Thoracic aorta (tissue), 2 donors: ENCODE measurements at places on chromosomes 6 and 20.

- DNase-seq = no peak
These were observed 37.0 kb upstream of the IER3 start for GRCh38 chr6:30781395-30781742.

GRCh38 chr20:22821081-22821727 lies 213.9 kb upstream of the SSTR4 start:
- DNase-seq = no peak

DNA sequence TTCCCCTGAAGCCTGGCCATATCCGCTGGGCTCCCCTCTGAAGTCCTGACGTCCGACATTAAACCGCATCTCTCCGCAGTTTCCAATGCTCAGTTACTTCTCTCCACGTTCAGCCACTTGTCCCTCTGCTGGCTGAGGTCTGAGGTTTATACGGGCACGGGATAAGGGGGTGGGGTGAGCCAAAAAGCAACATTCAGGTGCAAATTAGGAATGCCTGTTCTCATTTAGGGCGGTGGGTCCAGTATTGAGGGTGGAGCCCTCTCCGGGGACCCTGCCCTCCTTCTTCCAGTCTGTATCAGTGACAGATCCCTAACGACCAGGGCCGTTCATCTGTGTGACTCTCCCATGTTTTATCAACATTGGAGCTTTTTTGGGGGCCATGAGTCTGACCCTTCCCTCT lies 1454.4 kb downstream of the HACE1 start:
- no peak for DNase-seq

DNA sequence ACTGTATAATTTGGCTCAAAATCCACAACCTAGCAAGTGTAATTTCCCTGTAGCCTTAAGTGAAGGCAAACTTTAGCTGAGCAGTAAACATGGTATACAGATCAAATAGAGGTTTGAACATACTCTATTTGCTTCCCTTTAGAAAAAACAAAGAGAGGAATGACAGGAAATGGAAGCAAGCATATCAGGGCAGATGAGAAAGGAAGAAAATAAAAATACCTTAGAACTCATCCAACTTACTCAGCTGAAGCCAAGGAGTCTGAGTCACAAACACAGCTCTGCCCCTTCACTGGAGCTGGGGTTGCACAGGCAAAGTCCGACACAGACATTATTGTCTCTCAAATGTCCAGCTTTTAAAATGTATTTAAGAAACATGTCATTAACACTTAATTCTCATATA lies 379.9 kb upstream of the IRAK1BP1 start:
- no peak for DNase-seq

- DNase-seq = no peak
These were observed 81.7 kb upstream of the FRMD1 start for GRCh38 chr6:168160506-168161370.

DNA sequence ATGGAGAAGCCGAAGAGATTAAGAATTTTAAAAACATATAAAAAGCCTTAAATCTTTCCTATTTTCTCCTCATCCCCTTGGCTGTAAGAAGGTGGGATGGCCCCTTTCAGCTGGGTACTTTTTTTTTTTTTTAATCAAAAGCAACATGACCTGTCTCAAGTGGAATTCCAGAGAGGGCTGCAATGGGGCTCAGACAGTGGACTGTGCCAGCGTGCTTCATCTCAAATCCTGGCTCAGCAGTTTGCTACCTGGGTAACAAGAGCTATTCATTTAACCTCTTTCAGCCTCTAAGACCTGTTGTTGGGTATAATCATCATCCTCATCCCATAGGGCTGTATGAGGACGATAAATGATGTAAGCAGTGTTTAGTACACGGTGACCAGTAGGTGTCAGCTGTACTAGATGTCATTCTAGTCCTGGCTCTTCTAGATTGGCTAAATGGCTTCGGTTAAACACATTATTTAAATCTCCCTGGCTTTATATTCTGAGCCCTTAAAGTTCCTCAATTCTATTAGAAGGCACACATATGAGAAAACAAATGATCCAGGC lies 6.9 kb upstream of the PPP1R3G start:
- no peak for DNase-seq

GRCh38 chr6:23455754-23456153 lies 670.3 kb upstream of the NRSN1 start:
- no peak for DNase-seq

GRCh38 chr6:121223212-121223611 lies 111.1 kb downstream of the TBC1D32 start:
- no peak for DNase-seq

DNA sequence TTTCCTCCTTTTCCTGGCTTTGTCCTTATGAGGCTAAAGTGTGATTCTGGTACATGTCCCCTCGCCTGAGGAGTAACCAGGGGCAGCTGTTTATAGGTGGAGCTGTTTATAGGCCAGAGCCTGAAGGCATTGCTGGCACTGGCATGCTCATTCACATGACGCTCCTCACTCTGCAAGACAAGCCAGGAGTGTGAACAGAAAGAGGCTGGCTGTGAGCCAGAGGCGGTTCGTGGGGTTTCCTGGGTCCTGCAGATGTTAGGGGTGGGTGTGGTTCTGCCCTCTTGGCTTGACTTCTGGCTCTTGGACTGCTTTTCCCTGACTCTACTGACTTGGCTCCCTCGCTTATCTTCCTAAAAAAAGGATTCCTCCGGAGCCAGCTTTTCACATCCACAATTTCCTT lies 12.8 kb upstream of the MDFI start:
- no peak for DNase-seq

GRCh38 chr20:51326201-51326819 lies 216.2 kb downstream of the NFATC2 start:
- no peak for DNase-seq

GRCh38 chr20:34472246-34472925 lies 43.8 kb upstream of the DYNLRB1 start:
- DNase-seq = no peak

GRCh38 chr6:28693751-28694443 lies 168.2 kb downstream of the GPX5 start:
- no peak for DNase-seq

DNA sequence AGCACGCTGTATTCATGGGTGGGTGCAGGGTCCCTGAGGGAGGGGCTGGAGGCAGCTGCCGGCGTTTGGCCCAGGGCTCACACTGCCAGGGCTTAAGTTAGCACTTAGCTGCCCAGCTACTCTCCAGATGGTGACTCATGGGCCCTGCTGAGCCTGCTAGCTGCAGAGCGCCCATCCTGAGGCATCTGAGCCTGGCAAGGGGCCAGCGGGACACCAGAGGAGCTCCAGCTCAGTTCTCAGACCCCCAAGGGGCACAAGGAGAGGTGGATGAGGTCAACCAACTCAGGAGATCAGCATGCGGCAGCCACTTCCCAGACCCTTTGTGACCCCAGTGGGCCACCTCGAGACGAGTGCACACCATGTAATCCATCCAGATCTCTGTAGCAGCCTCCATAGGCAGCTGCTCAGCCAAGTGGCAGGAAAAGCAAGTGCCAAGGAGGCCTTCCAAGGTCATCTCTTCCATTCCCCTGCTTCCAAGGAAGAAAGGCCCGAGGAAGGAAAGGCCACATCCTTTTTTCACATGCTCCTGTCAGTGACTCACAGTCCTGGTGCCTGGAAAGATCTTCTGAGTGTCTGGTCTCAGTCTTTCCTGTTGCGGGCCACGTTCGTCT lies 35.3 kb downstream of the FOXP4 start:
- DNase-seq = peak; percentile 53
